ENCODE measurements at places on chromosomes 6 and 20.

DNA sequence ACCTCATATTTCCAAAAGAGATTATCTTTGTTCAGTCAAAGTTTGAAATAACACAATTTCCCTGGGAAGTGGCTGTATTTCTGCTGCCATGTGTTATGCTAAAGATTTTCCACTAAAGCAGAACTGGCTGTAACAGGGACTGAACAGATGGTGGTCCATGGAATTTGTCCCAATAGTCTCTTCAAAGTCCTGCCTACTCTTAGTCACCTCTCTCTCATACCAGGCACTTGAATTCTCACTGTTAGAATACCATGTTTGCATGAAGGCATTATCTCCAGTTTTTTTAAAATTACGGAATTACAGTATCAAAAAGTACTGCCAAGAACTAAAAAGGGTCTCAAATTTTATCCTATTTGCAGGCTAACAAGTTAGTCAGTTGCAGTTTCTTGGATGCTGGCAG, 105.0 kb upstream of the HDDC2 start:
- no peak for DNase-seq

- no peak for DNase-seq
Observed at GRCh38 chr20:16491294-16491905, 81.8 kb downstream of the KIF16B start.

- no peak for DNase-seq
Observed at GRCh38 chr20:17587824-17588223, 17.9 kb downstream of the DSTN start.

- no peak for DNase-seq
Observed at GRCh38 chr20:45407067-45407745, 883 bp upstream of the DBNDD2 start.

DNA sequence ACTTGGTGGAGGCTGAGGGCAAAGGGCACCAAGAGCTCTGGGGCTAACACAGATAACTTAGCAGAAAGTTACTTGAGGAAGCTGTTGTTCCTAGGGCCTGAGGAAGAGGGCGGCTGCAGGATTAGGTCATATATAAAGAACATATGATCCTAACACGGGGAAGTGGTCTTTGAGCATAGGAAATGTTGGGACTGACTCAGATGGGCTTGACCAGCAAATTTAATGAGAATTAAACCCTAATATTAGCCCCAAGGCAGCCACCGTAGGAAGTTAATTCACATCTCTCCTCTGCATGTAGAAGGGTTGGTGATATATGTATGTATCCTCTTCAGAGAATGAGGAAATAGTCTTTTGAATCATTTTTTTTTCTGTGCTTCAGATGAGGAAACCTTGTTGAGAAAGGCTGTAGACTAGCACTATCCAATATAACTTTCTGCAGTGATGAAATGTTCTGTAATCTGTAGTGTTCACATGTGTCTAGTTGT, 9.2 kb upstream of the ZBTB9 start:
- no peak for DNase-seq

- DNase-seq, result no peak
Observed at GRCh38 chr6:45783716-45784115, 231.9 kb downstream of the CLIC5 start.

DNA sequence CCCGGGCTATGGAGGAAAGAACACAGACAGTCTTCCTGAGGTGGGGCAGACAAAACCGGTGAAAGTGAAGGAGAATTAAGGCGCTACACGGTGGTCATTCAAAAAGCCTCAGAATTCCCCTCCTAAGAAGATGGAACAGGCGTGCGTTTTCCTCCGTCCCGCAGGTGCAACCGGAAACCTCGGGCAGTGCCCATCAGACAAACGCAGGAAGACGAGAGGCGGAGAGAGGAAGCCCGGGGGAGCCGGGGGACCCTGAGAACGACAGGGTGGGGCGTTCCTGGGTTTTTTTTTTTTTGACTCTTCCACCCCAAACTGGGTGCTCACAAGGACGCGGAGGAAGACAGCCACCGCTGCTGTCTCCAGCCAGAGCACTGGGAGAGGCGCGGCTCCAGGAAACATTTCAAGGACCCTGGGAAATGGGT, 25.4 kb downstream of the TTLL2 start:
- DNase-seq, result no peak

- DNase-seq, result no peak
Observed at GRCh38 chr6:6248651-6249050, 71.8 kb downstream of the F13A1 start.

DNA sequence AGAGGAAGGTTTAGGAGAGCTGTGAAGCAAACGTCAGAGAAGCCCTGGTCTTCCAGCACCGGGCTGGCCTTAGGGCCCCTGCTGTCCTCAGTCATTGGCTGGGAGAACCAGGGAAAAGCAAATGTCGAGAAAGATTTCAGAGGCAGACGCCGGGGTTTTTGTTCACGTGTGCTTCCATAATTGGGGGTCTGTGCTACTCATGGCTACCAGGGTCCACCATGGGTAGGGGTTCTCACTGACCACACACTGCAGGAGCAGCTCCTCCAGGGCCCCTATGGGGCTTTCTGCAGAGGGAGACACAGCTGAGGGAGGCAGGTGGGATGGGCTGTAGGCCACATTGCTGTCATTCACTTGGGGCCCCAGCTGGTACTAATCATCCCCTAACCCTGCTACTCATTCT, 291.8 kb upstream of the FOXQ1 start:
- no peak for DNase-seq

- DNase-seq, result no peak
Observed at GRCh38 chr20:208942-209566, 18.0 kb upstream of the DEFB129 start.

DNA sequence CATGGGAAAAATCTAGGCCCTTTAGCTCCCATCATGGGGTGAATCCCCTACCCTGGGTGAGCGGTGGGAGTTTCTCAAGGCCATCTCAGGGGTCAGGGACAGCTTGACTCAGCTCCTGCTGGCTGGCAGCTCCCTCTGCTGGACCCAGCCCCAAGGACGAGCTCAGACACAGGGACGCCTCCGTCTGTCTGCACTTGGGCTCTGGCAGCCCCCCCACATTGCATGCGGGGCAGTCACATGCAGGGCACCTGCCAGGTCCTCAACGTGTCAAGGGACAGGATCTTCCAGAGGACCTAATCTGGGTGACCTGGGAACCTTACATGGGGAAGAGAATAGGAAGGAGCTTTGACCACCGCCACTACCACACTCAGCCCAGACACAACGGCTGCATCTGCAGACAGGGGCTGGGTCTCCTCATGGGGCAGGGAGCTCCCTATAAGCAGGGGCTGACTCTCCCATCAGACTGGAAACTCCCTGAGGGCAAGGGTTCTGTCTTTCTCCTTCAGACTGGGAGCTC, 173.4 kb downstream of the MRPL14 start:
- no peak for DNase-seq

DNA sequence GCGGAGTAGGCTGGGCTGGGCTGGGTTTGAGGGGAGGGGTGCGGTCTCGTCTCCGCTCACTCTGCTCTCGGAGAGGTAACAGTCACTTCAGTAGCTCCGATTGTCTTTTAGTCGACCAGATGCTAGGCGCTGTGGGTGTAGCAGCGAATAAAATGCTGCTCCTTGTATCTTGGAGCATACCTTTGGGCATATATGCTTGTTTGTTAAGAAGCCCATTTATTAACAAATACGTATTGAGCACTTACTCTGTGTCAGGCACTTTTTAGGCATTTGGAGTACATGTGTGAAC, 545 bp downstream of the ACTR5 start:
- DNase-seq, result no peak

DNA sequence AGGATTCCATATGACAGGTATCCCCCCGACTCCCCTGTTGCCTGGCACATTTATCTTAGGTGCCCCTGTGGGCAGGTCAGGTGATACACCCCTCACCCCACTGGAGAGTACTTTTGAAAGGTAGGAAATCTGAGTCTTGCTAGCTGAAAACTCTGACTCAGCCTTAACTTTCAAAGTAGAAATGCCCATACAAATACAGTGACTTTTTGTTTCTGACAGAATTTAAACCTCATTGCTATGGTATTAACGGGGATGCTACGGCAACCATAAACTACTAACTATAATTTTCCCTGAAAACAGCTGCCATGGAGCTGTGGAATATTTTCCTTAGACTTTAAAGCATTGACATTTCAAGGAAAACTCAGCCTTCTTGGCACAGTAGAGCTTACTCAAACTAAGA, 536.0 kb downstream of the RFPL4B start:
- DNase-seq, result no peak

DNA sequence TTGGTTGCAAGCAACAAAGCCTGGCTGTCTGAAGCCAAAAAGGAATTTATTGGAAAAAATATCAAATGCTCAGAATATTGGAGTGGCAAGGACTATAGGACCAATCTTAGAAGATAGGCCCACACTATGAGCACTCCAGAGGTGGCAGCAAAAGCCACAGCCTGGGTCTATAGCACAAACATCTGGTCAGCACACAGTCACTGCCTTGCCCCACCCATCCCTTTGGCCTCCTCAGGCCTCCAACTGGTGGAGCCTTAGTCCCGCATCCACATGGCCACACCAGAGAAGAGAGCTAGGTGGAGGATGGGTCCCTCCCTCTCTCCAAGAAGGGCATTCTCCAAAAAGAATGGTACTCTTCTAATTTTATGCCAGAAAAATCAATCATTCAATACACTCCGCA, 14.0 kb downstream of the NUDT3 start:
- no peak for DNase-seq

- DNase-seq, result no peak
Observed at GRCh38 chr6:159997498-159998101, 28.7 kb downstream of the IGF2R start.

DNA sequence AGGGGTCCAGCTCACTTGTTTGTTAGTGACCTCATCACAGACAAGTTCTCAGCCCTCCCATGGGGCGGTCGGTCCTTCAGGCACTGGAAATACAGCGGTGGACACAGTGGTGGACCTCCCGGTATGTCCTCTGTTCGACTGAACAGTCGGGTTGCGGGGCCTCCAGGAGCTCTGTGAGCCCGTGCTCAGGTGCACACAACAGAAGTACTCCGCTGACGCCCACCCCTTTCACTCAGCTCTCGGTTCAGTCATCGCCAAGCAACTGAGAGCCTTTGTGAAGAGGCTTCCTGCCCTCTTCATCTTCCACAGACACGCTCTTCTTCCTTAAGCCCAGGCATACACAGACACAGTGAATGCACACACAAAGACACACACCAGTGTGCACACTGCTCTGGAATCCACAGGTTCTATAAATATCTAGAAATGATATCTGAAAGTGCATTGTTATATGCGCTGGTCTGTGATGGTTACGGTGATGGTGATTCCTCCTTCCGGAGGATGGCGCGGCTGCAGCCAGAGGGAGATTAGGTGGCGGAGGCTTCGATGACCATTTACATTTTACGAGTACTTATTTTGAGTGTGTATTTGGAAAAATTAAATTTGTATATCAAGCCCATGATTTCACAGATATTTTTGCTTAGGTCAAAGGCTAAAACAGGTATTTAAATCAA, 46.8 kb upstream of the BHLHE23 start:
- DNase-seq, result no peak

DNA sequence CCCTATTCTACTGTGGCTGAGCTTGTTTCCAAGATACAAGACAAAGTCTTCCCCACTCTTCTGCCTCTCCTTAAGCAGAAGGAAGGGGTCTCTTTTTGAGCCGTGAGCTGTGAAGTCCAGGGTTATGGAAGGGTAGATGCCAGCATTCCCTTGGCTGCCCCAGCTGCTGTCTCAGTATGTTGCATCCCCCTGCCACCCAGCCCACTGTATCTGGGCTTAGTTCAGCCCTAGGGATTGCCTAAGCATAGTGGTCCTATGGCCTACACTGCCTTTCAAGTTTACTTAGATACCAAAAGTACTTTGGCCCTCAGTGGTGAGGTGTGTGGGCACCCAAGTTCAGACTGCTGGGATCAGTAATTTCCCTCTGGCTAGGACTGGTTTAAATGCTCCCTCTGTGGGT, 421.9 kb upstream of the KHDRBS2 start:
- DNase-seq, result no peak

- no peak for DNase-seq
Observed at GRCh38 chr6:83708546-83708969, 343 bp downstream of the SNAP91 start.

DNA sequence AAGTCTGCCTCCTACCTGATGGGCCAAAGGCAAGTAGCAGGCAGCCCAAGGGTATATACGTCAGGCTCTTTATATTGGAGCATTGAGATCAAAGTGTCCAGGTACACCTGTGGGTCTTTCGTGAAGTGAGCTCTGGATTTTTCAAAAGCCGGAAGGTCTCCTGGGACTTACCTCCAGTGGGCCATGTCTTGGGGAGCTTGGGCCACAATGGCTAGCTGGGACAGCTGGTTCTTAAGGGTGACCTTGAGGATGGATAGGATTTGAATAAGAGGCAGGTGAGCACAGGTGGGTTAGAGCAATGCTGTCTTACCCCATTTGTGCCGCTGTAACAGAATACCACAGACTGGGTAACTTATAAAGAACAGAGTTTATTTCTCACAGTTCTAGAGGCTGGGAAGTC, 153.4 kb downstream of the CDC5L start:
- DNase-seq, result no peak

DNA sequence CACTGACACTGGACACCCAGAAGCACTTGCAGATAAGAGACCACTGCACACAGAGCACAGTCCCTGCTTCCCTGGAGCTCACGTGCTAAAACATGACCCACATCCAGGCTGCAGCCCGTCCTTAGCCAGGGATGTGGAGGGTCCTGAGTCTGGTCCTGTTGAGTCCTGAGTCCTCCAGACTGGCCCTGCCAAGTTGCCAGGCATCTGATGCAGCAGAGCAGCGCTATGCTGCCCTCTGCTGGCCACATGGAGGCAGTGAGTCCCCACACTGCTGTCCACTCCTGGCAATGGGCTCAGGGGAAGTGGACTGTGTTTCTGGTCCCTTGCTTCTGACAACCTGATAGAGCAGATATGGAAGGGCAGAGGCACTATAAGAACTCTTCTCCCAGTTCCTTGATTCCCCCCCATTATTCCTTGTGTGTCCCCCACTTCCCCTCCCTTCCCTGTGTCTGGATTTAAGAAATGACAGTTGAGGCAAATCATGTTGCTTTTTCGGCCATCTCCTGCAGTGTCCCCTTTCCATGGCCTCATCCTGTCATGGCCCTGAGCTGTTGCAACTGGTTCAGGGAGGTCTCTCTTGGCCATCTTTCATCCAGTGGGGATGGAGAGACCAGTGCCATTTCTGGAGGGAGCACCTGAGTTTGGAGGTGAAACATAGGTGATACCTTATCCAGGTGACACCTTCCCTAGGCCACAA, 86.0 kb downstream of the DHX35 start:
- DNase-seq, result peak; percentile 54

DNA sequence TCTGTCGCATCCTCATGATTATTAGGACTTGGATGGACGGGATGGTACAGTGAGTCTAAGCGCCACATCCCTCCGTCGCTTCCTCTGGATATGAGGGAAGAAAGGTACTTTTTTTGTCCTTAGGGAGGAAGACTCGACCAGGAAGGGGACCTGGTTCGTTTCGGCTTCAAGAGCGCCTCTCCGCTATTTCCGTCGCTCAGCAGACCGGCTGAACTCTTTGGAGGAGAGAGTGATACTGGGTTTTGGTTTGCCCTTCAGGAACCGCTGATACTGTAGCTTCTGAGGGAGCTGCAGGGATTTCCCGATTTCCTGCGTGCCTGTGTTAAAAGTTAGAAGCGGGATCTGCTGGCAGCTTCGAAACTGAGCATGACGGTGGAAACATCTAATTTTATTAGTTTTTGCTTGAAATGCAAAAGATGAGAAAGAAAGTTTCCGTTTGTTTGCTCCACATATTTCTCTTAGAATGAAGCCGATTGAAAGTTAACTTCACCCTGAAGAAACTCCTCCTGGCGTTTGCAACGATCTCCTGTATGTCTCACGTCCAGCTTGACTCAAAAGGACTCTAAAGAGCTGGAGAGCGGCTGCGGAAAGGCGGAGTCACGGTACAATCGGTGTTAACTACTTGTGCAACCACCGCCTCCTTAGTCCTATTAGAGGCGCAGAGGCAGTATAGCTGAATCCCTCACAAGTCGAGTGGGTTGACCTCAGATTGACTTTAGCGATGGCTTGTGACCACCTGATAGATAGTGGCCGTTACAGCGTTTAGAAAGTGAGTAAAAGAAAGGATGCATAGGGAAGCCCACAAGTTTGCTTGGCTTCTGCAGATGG, 129.4 kb downstream of the TRIM27 start:
- no peak for DNase-seq

Data from stimulated activated CD8-positive, alpha-beta memory T cell treated with anti-CD3 and anti-CD28 coated beads, Interleukin-15, amount 100 ng/mL, for 24 hours (primary cell).